ENCODE measurements at places on chromosomes 5 and 9.

DNA sequence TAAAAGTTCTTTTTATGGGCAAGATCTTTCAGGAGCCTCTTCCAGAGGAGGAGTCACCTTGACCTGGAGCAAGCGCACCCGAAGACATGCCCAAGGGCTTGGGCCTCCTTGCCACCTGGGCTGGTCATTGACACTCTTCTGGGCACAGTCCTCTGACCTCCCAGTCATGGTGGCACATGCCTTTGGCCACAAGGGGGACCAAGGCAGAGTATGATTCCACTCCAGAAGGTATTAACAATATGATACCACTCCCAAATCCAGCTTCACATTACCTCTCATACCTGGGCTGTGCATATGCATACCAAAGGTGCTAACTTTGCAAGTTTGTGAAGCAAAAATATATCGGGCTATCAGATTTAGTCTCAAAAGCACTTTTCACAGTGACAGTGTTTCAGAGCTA lies 84.6 kb downstream of the MAST4 start:
- no peak for DNase-seq

GRCh38 chr5:88886252-88886651 lies 3.3 kb upstream of the MEF2C start:
- DNase-seq, result no peak

DNA sequence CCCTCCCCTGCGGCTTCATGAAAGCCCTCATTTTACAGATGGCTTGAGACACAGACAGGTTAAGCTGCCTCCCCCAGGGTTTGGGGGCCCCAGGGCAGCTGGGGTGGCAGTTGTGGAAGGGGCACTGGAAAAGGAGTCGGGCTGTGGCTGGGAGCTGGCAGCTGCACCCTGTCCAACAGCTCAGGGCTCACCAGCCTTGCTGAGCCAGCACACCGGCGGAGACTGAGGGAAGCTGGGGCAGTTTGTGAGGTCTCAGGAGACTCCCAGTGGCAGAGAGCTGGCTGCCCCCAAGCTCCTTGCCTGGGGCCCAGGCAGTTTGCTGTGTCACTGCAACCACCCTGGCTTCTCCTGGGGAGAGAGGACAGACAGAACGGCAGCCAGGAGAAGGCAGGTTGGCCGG lies 34.8 kb upstream of the RAPGEF1 start:
- DNase-seq, result no peak

- no peak for DNase-seq
Observed at GRCh38 chr9:35538361-35539234, 48.7 kb downstream of the RUSC2 start.

- no peak for DNase-seq
Observed at GRCh38 chr5:107601076-107601475, 69.7 kb downstream of the EFNA5 start.

GRCh38 chr9:87007711-87008366 lies 60.5 kb upstream of the GAS1 start:
- DNase-seq, result no peak

- no peak for DNase-seq
Observed at GRCh38 chr5:14946815-14947620, 75.4 kb upstream of the ANKH start.
